ENCODE measurements at places on chromosomes 4 and X.

DNA sequence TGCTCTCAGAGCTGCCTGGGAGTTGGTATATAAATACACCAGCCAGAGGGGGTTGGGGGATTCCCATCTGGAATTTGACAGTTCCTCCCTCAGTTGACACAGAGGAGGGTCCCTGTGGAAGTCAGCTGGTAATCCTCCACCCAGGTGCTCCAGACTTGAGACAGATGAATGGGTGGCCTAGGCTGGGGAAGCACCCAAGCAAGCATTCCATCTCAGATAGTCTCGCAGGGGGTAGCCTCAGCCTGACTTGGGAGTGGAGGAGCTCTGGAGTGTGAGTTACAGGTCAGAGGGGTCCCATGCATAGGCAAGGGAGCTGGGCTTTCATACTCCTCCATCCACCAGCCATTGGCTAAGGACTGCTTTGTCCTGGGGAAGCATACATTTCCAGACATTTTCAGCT lies 229.3 kb upstream of the BCOR start:
- DNase-seq: no peak

- no peak for DNase-seq
Measured at GRCh38 chr4:106852426-106852825, 183.7 kb downstream of the DKK2 start.

DNA sequence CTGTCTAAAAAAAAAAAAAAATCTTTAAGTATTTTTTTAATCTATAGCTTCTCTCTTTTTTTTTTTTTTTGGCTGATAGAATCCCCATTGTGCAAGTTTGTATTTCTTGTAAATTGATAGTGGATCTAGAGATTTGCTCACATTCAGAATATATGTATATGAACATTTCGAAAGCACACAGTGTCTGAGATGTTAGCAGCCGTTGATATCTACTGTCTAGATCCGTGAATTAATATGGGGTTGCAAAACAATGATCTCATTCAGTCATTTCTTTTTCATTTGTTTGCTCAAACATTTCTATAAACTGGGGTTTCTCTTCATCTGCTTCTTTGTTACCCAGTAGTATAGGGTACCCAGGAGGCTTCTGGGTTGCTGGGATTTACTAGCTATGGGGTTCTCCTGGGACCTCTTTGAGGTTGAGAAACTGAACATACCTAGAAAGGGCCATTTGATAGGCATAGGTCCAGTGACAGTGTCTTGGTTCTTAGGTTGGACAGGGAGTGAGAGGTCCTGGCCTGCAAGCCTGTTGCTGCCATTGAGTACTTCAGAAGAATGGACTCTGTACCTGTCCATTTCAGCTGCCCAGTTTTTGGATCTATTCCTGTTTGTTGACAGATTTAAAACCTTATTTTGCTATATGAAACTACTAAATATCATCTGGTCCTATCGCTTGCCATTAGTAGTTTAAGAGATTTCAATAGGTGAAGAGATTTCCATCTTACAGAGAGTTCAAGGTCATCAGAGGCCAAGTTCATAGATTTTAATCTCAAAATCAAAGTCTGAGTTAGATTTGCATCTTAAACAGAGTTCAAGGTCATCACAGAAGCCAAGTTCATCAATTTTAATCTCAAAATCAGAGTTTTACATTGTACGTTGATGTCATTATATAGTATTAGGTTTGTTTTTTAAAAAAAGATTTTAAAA lies 50.8 kb downstream of the WWC2 start:
- DNase-seq: no peak

DNA sequence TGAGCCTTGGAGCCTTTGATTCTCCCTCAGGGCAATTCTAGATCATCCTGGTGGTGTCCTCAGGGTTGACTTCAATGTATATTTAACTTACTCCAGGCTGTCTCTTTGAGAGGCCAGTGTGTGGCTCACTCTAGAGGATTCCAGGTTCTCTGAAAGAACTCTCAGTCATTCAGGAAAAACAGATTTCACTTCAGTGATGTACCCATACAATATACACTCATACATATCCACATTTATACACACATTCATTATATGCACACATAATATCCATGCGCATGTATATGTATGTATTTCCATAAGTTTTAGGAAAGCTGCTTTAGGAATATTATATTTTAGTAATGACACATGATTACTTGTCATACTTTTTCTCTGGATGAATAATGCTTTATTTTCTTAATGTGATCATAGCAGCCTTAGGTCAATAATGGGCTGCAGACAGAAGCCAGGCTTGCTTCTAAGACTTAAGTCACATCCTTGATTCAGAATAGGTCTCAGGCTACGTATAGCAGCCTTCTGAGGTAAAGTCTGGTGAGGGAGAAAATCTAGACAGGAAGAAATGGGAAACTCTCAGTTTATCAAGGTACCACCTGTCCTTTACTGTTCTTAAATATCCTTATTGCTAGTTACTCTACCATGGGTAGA lies 397.0 kb downstream of the GPAT3 start:
- DNase-seq: no peak

GRCh38 chr4:47530801-47531200 lies 45.7 kb downstream of the ATP10D start:
- DNase-seq: no peak

GRCh38 chrX:136665258-136665900 lies 17.4 kb downstream of the CD40LG start:
- DNase-seq: no peak

DNA sequence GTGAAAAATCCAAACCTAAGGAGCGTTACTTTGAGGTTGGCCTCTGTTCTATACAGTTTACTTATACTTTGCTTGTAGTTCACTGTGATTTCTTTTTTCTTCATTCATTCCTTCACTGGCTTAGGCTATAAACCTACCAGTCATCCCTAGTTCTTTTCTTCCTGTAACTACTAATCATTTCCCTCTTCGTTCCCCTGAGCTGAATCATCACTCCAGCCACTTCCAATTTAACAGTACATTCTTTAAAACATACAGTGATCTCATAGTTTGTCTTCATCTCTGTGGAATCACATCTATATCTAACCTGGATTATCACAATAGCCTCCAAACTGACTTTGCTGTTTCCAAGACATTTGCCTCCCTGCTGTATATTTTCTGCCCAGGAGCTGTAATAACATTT lies 25.2 kb upstream of the NPFFR2 start:
- DNase-seq: no peak

GRCh38 chr4:89836897-89837384 lies at the start of gene SNCA:
SNCA (minus strand) TSS chr4:89837161; CDS start chr4:89835667, 1,494 bp downstream.
- DNase-seq: peak; percentile 82
